CD4-positive, alpha-beta T cell treated with Interleukin-17A for 1 hour (primary cell): ENCODE measurements at places on chromosomes 5 and 9.

- no peak for DNase-seq
These were observed 82.7 kb downstream of the BNC2 start for GRCh38 chr9:16787724-16788123.

GRCh38 chr5:86757824-86758223 is 140.1 kb downstream of the COX7C start:
- DNase-seq = no peak

DNA sequence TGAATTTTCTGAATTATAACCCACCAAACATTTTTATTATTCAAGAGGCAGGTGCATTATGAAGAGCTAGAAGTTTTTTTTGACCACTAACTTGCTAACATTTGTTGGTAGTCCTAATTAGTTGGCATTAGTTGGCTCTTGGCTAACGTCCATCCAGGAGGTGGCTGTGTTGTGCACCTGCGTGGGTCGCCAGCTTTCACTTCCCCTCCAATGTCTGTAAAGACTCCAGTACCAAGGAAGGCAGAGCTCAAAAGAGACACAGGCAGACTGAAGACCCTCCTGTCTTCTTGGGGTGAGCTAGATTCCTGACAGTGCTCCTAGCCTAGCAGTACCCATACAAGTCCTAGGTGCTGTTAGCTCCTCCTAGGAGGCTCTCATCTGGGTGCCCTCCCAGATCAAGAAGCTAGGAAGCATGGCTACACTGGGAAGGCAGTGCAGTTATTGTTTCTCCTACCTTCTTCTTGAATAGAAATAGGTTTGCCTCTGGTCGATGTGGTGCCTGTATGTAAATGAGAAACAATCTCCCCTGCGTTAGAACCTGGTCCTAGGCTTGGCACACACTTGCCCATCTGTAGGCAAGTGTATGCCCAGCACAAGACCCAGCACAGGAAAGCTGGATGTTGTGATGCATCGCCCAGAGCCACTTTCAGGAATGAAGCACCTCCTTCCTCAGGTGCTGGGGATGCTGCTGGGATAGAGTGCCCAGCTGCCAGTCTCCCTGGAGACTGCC is 190.9 kb downstream of the ICE1 start:
- DNase-seq = no peak

DNA sequence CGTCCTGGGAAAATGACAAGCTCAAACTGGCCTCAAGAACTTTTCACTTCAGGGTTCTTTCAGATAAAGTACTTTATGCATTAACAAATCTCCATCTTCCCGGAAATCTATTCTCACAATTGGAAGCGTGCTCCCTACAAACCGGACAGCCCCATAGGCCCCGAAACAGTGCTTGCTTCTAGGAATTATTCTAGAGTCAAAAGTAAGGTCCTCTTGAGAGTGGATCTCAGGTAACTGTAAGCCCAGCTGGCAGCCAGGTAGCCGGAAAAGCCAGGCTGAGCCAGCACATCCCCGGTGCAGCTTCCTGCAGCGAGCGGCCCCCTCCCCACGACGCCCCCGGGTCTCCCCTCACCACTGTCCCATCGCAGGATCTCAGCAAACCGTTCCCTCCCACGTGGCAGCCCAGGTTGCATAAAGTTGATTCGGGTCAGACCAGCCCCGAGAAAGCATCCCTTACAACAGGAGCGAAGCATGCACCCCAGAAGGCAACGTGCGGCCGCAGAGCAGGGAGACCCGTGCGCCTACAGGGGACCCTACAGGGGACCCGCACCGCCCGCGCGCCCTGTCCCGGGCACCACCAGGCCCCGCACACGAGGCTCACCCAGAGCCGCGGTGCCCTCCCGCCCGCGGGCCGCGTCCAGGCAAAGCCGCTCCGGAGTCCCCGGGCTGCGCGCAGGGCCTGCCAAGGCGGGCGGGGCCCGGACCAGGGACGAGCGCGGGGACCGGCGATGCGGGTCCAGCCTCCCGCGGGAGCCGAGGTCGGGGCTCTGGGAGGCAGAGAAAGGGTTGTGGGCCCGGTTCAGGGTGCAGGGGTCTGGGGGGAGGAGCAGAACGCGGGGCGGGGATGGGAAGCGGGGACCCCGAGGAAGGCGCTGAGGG is 920 bp downstream of the LPCAT1 start:
- DNase-seq = no peak

- DNase-seq = no peak
These were observed 170.6 kb upstream of the MRPS30 start for GRCh38 chr5:44637916-44638869.

DNA sequence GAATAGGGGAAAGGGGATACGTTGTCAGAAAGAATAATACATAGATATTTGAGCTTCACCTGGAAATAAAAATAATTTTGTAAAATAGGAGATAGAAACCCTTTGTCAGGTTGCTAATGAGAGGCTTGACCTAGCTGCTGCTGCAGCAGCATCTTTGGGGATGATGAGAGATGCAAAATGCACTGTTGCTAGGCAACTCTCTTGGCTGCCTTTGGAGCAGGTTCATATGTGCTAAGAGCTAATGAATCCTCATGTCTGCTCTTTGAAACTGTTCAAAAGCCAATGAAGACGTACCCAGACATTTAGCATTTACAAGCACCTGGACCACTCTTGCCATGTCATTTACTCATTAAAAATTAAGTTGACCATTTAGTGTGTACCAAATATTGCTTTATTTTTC is 121.7 kb downstream of the FOCAD start:
- DNase-seq = no peak

- no peak for DNase-seq
These were observed 186.5 kb downstream of the MEF2C start for GRCh38 chr5:88696466-88696865.

- no peak for DNase-seq
These were observed 186.2 kb downstream of the DENND1A start for GRCh38 chr9:123743737-123744136.

DNA sequence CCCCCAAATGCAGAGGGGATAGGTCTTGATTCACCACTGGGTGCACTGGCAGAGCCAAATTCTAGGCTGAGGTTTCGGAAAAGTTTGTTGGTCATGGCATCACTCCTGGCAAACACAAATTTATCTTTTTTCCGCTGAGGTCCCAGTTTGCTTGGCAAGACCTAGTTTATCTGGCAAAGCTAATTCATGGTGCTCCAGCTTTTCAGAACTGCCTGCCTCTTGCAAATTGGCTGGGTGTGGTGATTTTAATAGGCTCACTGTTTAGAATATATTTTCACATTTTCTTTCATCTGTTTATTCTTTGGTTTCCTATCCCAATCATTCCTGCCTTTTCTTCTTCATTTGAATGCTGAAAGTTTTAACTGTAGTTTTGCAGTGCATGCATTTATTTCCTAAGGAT is 50.5 kb upstream of the MAMDC2 start:
- DNase-seq = no peak

- DNase-seq = peak; percentile 30
These were observed 45.9 kb upstream of the APC start for GRCh38 chr5:112691758-112692157.
